ENCODE measurements at places on chromosomes 1 and 21.

DNA sequence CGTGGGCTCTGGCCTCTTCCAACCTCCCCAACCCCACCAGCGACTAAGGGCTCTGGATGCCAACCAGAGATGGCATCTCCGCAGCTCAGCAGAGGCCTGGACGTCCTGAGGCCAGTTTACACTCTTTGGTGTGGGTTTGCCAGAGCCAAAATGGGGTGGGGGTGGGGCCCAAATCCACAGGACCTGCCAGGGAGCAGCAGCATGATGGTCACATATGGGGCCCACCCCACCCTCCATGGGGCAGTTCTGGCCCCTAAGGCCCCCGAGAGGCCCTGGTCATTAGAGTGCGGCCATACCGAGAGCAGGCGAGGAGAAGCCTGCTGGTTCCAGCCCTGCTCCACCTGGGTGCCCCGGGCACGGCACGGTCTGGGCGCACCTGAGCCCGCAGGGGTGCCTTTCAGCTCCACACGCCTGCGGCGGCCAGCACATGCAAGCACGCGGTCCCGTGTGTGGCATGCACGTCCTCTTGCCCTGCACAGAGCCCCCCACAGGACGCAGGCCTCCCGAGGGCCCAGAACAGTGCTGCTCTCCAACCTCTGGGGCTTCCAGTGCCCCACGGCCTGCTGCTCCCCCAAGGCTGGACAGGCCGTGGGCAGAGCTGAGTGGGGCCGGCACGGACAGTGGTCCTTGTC, 4.8 kb downstream of the C1QTNF12 start:
- DNase-seq = no peak

DNA sequence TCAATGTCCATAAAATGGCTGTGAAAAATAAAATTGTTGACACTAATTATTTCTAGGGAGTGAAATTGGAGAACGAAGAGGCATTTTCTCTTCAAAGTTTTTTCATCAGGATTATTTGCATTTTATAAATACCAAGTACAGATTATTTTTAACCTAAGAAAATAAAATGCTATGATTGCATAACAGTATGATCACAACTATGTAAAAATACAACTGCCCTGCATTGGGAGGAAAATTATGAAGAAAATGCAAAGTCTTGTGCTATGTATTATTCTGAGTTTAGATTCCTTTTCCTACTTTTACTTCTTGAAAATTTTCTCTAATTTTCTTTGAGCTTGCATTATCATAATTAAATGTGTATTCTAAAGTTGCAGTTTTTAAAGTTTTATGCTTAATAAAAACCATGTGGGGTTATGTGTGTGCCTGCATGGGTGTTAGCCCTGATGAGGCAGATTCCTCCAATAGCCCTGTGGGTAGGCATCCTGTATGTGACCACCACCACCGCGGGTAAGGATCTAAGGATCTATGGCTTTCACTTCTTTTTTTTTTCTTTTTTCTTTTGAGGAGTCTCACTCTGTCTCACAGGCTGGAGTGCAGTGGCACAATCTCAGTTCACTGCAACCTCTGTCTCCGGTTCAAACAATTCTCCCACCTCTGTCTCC, 24.7 kb downstream of the STX6 start:
- no peak for DNase-seq

DNA sequence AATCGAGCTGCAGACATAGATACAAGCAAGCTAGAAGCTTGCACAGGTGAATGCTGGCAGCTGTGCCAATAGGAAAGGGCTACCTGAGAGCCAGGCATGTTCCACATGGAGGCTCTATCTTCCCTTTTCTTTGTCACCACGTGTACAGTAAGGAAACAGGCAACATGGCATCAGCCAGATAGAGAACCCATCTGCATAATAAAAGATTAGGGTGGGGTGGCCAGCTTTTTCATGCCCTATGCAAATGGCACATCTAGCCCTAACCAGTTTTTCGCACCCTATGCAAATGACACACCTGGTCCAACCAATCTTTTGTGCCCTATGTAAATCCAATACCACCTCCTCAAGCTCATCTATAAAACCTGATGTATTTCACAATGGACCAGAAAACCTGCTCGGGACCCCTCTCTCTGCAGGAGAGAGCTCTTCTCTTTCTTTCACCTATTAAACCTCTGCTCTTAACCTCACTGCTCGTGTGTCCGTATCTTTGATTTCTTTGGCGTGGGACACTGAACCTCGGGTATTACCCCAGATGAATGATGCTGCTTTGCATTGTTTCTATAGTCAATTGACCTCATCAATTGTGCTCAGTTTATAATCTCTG, 93.9 kb downstream of the SLC30A10 start:
- DNase-seq = no peak

DNA sequence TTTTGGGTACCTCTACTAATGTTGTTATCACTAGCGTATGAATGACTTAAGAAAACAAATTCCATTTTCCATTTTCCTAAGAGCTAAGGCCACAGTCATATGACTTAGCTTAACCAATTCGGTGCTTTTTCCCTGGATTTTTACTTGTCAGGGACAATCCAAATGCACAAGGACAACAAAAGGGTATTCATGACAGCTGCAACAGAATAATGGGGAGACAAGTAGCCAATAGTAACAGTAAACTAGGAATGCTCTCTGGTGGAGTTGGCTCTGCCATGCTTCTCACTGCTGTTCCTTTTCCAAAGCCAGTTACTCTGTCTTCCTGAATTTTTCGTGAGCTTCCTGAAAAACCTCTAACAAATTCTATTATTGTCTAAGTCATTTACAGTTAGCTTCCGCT, 52.9 kb downstream of the LRRIQ3 start:
- DNase-seq = no peak

- DNase-seq = no peak
These were observed 58.5 kb upstream of the SERTAD4 start for GRCh38 chr1:210174133-210174532.

DNA sequence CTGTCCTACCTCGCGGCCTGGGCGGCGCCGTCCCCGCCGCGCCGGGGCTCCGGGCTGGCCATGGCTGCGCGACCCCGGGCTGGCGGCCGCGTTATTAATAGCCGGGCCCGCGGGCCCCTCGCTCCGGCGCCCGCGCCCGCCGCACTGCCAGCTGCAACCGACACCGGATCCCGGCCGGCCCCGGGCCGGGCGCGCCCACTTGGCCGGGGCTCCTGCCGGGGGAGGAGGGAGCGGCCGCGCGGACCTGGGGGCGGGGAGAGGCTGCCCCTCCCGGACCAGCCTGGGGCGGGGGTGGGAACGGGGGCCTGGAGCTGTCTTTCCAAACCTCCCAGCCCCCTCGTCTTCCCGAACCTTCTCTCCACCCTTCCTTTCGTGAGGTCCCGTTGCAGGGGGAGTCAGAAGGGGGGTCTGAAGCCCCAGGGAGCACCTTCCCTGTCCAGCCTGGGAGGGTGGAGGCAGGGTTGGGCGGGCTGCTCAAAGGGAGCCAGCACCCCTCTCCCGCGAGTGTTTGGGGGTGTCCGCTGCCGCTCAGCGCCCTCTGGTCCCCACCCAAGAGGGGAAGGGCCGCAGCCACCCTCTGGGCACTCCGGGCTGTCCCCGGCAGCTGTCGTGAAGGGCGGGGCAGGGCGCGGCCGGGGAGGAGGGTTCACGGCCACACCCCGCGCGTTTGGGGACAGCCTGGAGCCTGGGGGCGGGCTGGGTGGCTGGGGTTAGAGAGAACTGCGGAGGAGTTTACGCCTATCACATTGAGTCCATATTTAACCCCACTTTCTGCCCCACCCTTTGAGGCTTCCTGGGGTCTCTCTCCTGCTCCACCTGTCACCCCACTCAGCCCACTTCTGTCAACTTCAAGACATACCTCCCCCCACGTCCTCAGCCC, at the start of gene SYNC:
Gene SYNC (minus strand): TSS at position 172 of the 880 bp plus-strand sequence. CDS start 110 bp downstream, at position 62.
- DNase-seq = no peak

- no peak for DNase-seq
These were observed 154.8 kb downstream of the NFIA start for GRCh38 chr1:61237147-61237546.

GRCh38 chr1:22249928-22250680, 107.2 kb upstream of the WNT4 start:
- DNase-seq = no peak

- no peak for DNase-seq
These were observed at the start of gene KRTAP12-2 for GRCh38 chr21:44666401-44667320. TSS of gene KRTAP12-2 (minus strand) at chr21:44666927. CDS start at chr21:44666886, 41 bp downstream.

- DNase-seq = no peak
These were observed 2.0 kb upstream of the KRTAP19-1 start for GRCh38 chr21:30482130-30482529.

GRCh38 chr1:203282720-203283542, 22.4 kb upstream of the BTG2 start:
- no peak for DNase-seq

DNA sequence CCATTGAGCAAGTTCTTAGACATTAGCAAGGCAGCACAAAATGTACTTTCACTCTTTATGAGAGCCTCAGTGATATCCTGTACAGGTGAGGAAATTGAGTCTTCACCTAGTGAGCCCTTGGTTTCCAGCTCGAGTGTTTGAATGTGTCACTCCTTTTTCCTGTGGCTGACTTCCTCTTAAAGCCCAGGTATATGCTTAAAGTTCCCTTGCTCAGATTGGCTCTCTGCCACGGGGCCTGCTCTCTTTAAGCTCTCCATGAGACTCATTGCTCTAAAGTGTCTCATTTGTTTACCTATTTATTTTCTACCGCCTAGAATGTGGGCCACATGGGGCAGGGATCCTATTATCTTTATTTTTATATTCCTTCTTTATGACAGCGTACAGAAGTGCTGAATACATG, 324.9 kb downstream of the SIPA1L2 start:
- DNase-seq = no peak

DNA sequence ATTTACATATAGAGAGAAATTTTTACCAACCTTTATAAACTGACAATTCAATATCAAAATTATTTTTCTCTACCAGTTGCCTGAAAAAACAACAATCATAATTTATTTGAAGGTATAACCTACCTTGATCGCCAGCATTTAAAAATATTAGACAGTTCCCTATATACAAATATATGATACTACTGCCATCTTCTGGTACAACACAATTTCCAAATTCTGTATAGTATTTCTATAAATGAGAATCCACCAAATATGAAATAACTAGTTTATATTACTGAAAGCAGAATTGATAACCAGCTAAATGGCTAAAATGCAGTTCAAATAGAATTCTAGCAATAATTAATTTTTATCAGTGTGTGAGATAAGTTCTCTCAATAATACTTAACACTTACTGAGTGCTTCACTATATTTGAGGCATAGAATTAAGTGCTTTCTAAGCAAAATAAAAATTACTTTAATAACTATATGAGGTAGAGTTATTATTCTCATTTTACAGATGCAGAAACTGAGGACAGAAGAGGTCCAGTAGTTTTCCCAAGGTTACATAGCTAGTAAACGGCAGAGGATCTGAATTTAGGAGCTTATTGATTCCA, 75.6 kb downstream of the PIGK start:
- no peak for DNase-seq

GRCh38 chr1:30382496-30382895, 340.9 kb downstream of the MATN1 start:
- DNase-seq = no peak

DNA sequence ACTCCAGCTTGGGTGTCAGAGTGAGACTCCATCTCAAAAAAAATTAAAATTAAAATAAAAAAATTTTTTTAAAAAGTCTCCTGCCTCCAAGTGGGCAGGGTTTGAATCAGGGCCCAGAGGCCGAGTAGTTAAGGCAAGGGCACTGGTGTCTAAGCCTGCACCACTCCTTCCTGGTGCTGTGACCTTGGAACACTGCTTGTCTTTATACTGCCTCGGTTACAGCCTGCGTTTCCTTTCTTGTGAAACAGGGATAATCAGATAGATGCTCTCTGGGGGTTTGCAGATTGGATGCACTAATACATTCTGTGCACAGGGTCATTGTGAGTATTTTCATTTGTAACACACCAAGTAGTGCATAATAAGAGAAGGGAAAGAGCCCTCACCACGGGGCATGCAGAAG, 58.4 kb upstream of the EFHD2 start:
- DNase-seq = no peak

GRCh38 chr1:16979475-16980327, 719 bp downstream of the MFAP2 start:
- no peak for DNase-seq

DNA sequence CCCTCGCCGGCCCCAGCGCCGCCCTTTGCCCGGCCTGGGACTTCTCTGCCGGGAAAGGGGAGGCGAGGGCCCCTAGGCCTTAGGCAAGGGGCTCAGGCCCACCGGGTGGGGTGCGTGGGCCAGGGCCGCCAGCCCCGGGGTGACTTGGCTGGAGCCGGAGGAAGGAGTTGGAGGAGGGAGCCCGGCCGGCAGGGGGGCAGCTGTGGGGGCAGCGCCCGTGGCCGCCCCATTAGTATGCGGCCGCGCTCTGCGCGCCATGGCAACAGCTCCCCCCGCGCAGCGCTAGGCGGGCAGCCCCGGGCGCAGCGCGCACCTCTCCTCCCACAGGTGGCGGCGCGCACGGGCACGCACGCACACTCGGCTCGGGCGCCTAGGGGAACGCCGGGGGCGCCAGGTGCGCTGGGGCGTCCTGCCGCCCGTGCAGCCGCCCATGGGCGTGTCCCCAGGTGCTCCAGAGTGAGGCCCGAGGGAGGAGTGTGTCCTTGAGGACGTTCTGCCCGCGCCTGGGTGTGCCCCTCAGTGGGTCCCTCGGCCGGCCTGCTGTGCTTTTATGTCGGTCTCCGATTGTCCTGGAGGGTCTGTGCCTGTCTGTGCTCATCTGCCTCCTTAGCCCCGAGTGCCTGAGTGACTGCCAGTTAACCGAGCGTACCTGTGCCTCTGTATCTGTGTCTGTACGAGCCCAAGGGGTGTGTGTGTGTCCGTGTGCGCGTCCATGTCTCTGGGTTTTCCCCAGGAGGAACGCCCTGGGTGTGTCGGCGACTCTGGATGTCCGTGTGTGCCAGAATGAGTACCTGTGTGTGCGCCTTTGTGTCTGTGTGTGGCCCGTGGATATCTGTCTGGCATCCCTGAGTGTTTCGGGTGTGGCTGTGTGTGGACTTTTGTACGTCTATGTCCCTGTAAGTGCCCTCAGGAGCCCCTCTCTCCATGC, 38.2 kb upstream of the WASF2 start:
- no peak for DNase-seq

- DNase-seq = no peak
These were observed 42.1 kb upstream of the ZNF496 start for GRCh38 chr1:247373721-247374141.

- no peak for DNase-seq
These were observed 1160.8 kb upstream of the ADGRL2 start for GRCh38 chr1:80639777-80640533.

- no peak for DNase-seq
These were observed 13.0 kb downstream of the DHRS3 start for GRCh38 chr1:12604986-12605385.

DNA sequence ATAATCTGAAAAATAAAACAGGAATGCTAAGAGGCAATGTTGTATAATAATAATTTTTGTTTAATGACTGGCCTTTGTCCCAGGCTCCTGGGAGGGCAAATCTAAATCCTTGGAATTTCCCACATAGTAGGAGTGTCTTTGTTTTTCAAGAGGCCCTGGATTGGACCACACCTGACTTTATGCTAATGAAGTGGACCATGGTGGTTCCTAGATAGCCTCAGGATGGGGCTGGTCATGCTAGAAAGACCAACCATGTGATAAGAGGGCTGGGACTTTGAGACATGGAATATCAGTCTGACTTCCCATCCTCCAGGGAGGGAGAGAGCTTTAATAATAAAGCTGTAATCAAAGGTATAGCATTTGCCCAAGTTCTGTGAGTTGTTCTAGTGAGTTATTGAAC, 138.2 kb upstream of the RAB4A start:
- no peak for DNase-seq

- DNase-seq = no peak
These were observed 552.4 kb upstream of the DAB1 start for GRCh38 chr1:57976216-57976615.

All from esophagus squamous epithelium (tissue), 5 donors.